ENCODE measurements at places on chromosomes 11 and 22.

DNA sequence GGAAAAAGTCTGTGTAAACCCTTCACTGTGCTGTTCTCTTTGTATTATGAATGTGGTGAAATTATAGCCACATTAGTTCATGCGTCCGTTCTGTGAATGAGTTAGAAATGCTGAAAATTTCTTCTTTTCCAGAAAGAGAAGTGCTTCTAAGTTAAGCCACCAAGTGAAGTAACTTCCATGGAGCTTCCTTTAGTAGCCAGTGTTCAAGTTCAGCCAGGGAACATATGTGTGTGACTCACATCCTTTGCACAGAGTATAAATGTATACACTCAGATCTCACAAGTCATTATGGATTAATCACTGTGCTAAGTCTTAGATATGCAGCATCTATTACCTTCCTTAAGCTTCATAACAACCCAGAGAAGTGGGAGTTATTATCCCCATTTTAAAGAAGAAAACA is 3.1 kb upstream of the MMP8 start:
- DNase-seq: no peak

GRCh38 chr11:7540830-7541555 is 27.2 kb downstream of the PPFIBP2 start:
- no peak for DNase-seq

- DNase-seq: no peak
These were observed 882 bp upstream of the MAP4K2 start for GRCh38 chr11:64803846-64804345.

GRCh38 chr11:94526645-94527438 is 14.6 kb downstream of the C11orf97 start:
- DNase-seq: no peak

DNA sequence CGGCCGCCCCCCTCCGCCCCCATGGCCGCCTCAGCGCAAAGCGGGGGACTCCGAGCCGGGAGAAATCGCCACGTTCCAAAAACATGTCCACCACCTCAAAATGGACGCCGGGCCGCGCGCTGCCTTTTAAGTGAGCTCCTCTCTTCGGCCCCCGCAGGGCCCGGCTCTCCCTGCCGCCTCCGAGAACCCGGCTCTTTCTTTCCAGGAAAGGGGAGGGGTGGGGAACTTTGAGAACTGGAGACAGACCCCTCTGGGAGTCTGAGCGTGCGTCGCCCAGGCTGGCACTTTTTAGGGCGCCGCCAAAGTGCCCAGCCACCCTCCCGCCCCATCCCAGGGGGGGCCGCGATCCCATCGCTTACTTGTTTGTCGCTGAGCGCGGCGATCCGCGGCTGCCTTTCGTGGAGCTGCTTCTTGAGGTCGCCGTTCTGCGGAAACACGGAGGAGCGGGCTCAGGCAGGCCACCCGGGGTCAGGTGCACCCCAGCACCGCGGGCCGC is 1.6 kb downstream of the PHF21B start:
- no peak for DNase-seq

DNA sequence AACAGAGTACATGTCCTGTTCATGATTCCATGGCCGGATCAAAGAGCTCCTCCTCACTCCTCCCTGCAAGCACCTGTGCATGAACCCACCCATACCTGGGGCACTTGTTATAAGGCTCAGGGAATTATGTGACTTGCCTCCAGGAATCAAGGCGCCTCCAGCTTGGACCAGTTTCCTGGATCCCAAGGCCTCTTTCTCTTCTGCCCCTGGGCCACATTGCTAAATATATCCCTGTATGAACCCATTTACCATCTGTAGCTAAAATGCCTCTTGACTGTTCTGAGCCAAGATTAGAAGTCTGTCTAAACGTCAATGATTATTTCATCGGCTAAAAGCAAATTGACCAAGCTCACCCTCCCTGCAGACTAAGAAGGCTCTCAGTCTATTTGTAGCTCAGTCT is 135.6 kb downstream of the KIRREL3 start:
- DNase-seq: no peak

Measured in naive B cell (primary cell).